ENCODE measurements at places on chromosomes 11 and 22. TPM values are rescaled to one million over a fixed set of nuclear protein-coding genes. Genes with fewer than 3 reads are reported as not detected.

CPSF7 gene
- total RNA-seq = 22.0 TPM

TRAF6 gene
- total RNA-seq = 5.6 TPM

SGSM1 gene
- total RNA-seq = not detected

SYCE3 gene
- total RNA-seq = not detected

ISX gene
- total RNA-seq = not detected

PATE4 gene
- total RNA-seq = not detected

TMEM45B gene
- total RNA-seq = not detected

FOLR1 gene
- total RNA-seq = not detected

RCN1 gene
- total RNA-seq = 687 TPM

PANX2 gene
- total RNA-seq = 1.5 TPM

SYVN1 gene
- total RNA-seq = 25.2 TPM

PAX6 gene
- total RNA-seq = not detected

PITPNM1 gene
- total RNA-seq = 31.0 TPM

ABTB2 gene
- total RNA-seq = 14.2 TPM

CDON gene
- total RNA-seq = 7.1 TPM

OR51I1 gene
- not detected for total RNA-seq

KDM4E gene
- total RNA-seq = not detected

LRRC10B gene
- 0.09 TPM for total RNA-seq

OR51G1 gene
- total RNA-seq = not detected

OR10D3 gene
- not detected for total RNA-seq

CCDC88B gene
- 1.3 TPM for total RNA-seq
